GM04503 (cell line): ENCODE measurements at places on chromosomes 6 and 20.

DNA sequence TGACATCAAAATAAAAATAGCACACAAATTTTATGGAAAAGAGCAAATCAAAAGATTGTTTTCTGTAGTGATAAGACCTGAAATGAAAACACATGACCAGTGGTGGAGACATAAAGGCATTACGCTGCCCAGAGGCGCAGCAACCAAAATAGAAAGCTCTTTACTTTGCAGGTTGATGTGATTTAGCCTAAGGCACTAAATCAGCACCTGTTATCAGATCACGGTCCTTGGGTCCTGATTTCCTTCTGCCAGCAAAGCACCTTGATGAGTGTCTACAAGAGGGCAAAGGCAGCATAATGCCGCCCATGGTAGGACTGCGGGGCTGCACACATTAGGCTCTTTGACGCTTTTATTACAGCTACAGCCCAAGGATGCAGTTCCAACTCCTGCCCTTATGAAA lies 19.3 kb upstream of the RAMACL start:
- DNase-seq: no peak

- no peak for DNase-seq
These were observed 46.4 kb downstream of the CNR1 start for GRCh38 chr6:88119769-88120168.

DNA sequence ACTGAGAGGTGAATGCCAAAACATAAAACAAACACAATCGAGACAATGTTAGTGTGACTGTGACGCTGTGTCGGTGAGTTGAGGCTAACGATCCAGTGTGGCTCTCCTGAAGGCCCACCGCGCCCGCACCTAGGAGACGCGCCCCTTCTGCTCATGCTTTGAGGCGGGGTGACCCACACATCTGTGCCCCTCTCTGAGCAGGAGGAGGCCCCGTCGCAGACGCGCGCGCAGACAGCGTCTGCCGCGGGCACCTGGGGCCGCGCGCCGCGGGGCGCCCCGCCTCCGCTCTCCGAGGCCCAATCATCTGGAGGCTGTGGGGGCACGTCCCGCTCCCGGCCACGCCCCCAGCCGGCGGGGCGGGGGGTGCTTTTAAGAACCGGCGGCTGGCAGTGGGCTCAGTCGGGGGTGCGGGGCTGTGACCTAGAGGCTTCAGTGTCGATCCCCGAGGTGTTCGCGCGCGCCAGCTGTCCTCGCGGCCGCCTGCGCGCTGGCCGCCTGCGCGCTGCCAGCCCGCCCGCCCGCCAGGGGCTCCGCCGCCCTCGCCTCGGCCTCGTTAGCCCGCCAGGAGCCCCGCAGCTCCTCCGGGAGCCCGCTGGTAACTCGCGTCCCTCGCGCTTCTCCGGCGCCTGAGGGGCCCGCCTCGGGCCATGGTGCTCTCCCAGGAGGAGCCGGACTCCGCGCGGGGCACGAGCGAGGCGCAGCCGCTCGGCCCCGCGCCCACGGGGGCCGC lies at the start of gene SLC16A10:
Gene SLC16A10, plus strand, starts transcription at position 398 of the 730 bp plus-strand sequence. Its CDS starts 250 bp downstream, at position 648.
- no peak for DNase-seq

DNA sequence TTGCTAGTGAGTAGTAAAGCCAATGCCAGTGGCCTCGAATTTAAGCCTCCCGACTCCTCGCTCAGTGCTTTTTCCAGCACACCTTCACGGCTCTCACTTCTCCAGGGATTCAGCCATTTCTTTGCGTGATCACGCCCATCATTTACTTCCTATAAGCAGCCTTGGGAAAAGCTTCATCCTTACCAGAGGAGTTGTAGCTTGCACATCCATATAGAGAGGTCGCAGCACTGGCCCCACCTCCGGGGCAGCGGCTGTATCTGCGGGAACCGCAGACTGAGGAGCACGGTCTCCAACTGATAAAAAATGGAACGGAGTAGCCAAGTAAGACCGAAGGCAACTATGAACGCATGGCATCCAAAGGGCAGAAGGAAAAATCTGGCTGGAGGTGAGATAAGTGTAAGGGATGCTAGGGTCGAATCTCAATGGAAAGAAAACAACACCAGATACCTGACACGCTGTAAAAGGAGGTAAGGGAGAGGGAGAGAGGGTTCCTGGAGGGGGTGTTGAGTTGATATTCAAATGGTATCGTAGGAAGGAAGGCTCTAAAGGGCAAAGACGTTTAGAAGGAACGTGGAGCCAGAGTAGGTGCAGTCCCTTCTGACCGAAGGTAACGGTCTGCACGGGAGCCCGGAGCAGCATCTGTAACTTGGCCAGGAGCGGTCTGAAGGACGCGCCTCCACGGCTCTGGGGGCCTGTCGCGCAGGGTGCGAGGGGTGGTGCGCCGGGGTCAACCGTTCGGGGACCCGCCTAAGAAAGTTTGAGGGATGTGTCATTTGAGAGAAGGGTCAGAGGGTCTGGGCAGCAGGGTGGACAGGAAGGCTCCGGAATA lies 640 bp downstream of the NFS1 start:
- no peak for DNase-seq

DNA sequence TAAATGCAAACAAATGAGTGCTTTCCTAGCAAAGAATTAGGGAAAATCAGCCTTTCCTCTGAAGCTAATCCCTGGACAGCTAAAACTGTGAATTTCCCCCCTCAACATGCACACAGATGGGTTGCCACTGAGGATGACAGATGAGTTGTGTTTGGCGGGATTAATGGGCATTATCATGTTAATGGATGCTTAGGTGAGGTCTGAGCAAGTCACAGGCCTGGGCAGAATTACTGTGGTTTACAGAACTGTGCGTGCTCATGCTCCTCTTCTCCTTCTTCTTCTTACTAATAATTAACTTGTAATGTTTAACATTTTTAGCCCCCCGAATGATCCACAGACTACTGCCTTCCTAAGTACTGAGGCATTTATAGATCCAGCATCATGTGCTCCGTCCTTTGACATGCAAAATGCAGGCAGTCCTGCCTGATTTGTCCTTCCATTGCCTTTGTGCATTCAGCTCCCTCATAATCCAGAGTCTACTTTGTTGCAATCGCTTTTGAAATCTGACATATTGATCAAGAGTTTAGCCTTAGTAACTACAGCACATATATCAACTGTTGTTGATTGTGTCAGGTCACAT lies 753.4 kb upstream of the MMS22L start:
- DNase-seq: no peak

GRCh38 chr6:2951728-2952127 lies 19.6 kb downstream of the SERPINB6 start:
- DNase-seq: no peak

DNA sequence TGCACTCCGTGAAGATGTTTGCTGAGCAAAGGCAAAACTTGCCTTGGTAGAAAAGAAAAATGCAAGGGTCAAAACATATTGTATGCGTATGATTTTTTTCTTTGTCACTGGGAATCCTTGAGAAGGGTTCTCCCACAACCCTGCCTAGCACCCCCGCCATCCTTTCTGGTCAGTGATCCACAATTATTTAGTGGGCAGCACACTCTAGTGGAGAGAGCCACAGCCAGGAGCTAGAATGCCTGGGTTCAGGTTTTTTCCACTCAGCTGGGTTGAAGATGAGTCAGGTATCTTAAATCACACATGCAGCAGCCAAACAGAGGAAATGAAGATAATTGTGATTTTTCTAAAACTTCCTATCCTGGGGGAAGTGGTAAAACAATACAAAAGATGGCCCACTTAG lies 243.1 kb downstream of the PKHD1 start:
- DNase-seq: no peak

- no peak for DNase-seq
These were observed 41.6 kb upstream of the CD93 start for GRCh38 chr20:23127506-23128279.

GRCh38 chr6:148221196-148221979 lies 121.2 kb upstream of the SASH1 start:
- no peak for DNase-seq

GRCh38 chr6:136191606-136192312 lies 58.4 kb downstream of the MTFR2 start:
- DNase-seq: no peak

DNA sequence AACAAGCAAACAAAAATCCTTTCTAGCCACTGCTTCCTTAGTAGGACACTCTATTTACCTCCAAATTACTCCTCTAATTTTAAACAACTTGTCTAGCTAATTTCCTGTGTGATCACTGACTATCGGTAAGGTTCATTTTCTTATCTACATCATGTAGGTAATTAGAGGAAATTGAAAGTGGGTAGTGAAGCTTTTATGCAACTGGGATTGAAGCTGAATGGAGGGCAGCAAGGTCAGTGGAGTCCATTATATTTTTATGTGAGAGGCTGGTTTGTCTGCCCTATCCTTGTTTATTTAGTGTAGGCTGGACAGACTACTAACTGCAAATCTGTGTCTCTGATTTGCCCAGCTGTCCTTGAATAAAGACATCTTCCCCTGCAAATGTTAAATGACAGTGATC lies 88.5 kb upstream of the SIM1 start:
- DNase-seq: no peak

- no peak for DNase-seq
These were observed 19.1 kb downstream of the TAB2 start for GRCh38 chr6:149336609-149336928.

GRCh38 chr6:85390775-85391174 lies 59.1 kb upstream of the NT5E start:
- no peak for DNase-seq
